ENCODE measurements at places on chromosomes 13 and 19.
A peak's percentile ranks its signal among the peaks of the same experiment; 100 is the strongest.

DNA sequence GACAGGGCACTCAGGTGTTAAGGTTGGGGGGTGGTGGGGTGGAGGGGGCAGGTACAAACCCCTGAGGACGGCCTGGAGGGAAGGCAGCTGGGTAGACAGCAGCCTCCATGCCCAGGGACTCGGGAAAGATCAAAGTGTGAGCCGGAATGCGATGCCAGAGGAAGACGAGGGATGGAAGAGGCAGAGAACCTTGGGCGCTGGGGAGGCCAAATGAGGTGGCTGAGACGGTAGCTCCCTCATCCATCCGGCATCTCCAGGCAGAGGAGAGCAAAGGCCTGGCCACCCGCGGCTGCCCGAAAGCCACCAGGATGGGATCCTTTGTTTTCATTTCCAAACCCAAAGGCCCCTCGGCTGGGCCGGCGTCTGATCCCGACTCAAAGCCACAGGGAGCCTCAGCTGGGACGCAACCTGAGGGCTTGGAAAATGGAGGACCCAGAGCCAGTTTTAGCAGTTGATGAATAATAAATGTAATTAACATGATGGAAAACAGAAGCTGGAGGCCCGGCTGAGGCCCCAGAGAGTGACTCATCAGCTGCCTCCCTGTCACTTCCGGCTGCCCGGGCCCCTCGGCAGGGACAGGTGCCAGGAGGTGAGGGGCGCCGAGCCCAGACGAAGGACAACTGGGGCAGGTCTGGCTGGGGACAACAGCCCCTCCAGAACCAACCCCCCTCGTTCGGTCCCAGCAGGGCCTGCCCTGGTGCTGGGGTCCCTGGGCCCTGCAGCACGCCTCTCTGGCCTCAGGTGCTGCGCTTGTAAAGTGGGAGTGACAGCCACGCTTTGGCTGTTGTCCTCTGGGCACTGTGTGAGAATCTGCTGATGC, 61.6 kb downstream of the CEBPG start:
- DNase-seq: no peak

DNA sequence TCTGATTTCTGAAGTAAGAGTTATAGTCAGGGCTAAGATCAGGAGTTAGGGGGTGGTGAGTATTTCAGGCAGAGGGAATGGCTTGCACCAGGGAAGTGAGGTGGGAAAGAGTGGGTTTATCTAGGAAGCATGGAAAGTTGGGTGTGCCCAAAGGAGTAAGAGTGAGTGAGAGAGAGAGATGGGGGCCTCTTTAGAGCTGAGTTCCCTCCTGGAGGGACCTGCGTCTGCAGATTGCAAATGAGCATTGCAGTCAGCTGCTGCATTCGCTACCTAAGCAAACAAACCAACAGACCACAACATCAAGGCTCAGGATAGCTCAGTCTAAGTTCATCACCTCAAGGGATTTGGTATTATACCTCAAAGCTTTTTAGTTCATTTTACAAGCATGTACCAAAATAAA, 405.8 kb downstream of the FGF9 start:
- DNase-seq: peak; percentile 34

- DNase-seq: peak; percentile 82
Observed at GRCh38 chr19:1259206-1259875, 9.8 kb upstream of the CIRBP start.

DNA sequence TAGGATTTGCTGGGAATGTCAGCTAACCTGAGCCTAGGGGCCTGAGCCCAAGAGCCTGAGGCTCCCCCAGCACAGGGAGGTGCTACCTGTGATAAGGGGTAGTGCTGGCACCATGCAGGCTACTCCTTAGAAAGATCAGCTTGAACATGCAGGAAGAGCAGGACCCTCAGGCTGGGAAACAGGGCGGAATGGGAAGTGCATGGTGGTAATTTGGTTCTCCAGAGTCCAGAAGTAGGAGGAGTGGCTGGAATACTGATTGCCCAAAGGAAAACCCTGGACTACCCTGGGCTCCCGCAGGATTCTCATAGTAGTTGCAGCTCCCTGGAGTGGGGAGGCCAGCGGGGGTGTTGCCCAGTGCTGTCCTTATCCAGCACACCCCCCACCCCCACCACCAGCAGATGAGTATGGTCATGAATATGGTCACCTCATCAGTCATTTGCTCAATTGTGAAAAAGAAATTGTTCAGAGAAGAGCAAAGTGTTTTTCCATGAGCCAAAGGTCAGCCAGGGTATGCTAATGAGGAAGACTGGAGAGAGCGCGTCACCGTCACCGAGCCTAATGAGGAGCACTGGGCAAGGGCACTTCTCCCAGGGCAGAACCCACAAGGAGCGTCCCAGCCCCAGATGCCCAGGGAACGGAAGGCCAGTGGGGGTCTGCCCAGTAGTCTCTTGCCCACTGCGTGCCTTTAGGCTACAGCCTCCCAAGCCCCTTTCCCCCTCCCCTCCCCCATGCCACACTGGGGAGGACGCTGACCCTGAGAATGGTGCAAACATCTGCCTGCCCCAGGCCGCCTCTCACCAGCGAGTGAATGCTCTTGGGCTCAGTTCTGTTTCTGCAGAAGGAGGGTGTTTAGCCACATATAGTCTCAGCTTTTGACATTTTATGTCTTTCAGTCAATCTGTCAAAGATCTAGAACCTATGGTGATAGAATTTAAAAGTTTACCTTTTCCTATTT, 5.3 kb downstream of the SLC25A15 start:
- no peak for DNase-seq

DNA sequence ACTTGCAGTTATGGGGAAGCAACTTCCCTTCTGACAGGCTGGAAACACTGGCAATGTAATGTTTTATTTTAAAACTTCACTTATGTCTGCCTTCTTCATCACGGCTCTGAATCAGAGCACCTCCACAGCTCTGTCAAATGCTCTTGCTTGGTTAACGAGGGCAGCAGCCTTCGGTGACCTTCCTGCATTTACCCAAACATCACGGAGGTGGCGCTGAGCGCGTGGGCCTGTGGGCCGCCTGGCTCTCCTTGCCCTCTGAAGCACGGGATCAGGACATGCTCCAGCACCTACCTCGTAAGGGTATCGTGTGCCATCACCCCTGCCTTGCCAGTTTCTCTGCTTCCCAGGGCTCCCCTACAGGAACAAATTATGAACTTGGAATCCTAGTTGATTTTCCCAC, 310.0 kb downstream of the TEX29 start:
- peak; percentile 83 for DNase-seq

GRCh38 chr19:47854459-47854858, 4.6 kb upstream of the TPRX2 start:
- no peak for DNase-seq

DNA sequence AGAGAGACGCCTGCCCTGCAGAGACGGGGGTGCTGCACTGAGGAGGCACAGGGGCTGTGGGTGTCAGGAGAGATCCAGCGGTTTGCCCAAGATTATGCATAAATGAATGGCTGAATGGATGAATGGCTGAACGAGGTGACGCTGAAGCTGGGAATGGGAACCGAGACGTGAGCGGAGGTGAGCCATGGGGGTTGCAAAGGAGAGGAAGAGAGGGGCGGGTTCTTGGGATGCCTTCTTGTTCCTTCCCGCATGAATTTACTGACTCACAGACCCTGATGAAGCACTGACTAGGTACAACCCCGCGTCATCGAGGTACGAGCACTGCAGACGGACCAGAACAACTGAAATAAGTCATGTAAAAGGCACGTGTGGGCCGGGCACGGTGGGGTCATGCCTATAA, 16.7 kb downstream of the DCAF15 start:
- no peak for DNase-seq

- no peak for DNase-seq
Observed at GRCh38 chr19:54517483-54517882, 14.9 kb downstream of the LAIR2 start.

GRCh38 chr13:96860882-96861281, 133.4 kb downstream of the OXGR1 start:
- no peak for DNase-seq

DNA sequence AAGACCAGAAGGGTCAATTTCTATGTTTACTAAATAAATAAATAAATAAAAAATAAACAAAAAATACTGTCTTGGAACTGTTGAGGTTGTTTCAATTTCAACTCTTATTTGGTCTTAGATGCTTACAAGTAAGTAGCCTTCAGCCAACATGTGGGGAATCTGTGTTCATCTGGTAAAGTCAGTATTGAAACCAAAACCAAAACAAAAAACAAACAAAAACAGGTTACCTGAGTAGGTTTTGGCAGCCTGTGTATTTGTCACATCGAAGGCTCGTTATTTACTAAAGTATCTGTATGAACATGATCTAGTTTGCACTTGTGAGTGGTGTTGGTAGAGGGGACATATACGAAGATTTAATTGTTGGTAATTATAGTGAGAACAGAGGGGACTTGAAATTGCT, 471.5 kb downstream of the SLITRK5 start:
- DNase-seq: peak; percentile 31

DNA sequence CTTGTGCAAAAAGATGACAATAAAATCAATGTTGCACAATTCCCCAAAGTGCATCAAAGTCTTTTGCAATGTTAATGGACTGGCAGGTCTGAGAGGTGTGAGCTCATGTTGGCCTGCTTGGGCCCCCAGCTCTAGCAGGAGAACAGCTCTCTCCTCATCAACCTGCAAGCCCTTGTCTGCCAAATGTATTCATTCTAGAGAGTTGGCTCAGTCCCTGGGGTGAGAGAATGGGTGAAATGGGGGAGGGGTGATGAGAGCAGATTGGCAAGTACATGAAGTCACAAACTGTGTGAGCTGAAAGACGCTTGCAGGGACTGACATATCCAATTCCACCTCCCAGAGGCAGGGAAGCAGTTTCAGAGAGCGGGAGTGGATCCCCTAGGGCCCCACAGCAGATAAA, 465.1 kb upstream of the ZNF507 start:
- no peak for DNase-seq

GRCh38 chr13:28531077-28531844, 36.3 kb upstream of the FLT1 start:
- peak; percentile 15 for DNase-seq

DNA sequence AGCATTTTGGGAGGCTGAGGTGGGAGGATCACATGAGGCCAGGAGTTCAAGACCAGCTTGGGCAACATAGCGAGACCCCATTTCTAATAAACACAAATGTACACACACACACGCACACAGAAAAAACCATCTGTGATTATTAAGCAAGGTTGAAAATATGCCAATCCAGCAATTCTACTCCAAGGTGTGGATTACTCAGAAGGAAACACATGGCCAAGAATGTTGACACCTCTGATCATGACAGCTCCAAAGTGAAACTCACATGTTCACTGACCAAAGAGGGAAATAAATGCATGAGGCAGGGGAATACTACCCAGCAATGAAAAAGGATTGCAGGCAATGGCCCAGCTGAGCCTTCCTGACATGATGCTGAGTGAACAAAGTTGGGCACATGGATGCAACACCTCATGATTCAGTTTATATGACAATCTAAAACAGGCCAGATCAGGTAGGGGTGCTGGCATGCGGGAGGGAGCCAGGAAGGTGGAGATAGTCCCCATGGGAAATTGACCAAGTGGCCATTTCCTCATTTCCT, 4.4 kb downstream of the DOCK6 start:
- no peak for DNase-seq

GRCh38 chr19:48991873-48992580, 1.1 kb downstream of the GYS1 start:
- DNase-seq: no peak

DNA sequence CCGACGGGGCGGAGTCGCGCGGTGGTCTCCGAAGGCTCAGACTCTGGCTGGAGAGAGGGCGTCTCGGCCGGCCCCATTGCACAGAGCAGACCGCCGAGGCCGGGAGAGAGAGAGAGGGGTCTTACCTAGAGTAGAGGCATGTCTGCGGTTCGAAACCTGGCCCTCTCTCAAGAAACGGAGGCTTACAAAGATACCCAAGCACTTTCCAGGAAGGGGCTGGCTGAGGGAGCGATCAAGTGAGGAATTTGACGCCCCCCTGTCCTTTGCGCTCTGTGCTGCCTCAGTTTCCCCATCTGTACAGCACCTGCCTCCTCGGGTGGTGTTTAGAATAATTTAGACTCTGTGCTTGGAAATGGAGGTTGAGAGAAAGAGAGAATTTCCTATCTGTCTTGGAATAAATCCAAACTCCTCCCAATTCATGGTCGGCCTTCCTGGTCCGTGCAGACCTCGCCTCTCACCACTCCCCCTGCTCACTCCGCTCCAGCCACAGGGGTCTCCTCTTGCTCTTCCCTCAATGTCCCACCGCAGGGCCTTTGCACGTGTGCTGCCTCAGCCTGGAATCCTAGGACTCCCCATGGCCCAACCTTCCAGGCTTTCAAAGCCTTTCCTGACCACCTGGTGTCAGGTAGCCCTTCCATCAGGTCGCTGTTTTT, 658 bp upstream of the ISOC2 start:
- DNase-seq: no peak
